ENCODE measurements at places on chromosomes 5 and 9.

GRCh38 chr5:116135344-116135743 lies 50.5 kb downstream of the COMMD10 start:
- no peak for DNase-seq

- DNase-seq: no peak
Observed at GRCh38 chr5:149881069-149881622, 63.4 kb downstream of the PDE6A start.

DNA sequence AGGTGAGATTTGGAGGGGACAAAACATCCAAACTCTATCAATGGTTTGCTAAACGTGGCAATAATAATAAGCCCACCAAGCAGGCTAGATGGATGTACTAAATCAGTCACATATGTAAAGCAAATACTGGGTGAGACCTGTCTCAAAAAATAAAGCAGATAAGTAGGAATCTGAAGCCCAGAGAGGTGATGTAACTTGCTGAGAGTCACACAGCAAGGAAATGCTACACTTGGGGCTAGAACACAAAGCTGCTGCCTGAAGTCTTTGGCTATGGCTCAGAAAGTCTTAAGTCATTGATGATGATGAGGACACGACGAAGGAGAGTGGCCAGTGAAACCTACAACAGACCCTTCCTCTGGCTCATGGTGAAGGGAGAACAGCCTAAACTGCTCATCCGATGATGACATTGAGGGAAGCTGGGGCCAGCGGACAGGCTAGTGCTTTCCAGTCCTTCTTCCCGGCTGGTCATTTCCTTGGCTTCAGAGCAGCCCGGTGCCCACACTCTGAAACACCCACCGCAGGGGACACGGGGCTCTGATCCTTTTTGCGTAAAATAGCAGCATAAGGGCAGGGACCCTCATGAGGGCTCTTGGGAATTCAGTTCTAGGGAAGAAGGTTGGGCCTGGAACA lies 14.1 kb downstream of the DUSP1 start:
- no peak for DNase-seq

- no peak for DNase-seq
Observed at GRCh38 chr9:8570776-8571175, 771.2 kb upstream of the DMAC1 start.

- DNase-seq: no peak
Observed at GRCh38 chr5:176359658-176360057, 1.9 kb downstream of the KIAA1191 start.

DNA sequence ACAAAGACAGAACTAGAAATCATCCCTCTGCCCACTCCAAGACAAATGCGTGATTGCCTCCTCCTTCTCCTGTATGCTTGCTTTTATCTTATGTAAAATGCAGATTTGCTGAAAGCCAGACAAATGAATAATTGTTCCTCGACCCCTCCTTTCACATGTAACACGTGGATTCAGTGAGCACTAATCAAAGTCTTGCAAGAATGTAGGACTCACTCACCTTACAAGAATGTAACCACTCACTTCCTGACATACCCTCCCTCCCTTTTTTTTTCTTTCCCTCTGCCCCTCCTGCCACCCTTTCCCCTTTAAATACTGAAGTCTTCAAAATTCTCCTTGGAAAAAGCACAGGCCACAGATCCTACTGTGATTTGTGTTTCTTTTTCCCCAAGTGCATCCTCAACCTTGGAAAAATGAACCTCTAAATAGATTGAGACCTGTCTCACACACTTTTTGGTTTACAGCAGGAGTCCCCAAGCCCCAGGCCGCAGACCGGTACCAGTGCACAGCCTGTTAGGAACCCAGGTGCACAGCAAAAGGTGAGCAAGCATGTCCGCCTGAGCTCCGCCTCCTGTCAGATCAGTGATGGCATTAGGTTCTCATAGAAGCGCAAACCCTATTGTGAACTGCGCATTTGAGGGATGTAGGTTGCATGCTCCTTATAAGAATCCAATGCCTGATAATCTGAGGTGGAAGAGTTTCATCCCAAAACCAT lies 29.4 kb upstream of the HSD17B3 start:
- DNase-seq: no peak

- DNase-seq: no peak
Observed at GRCh38 chr5:164636456-164636855, 1131.0 kb downstream of the MAT2B start.

DNA sequence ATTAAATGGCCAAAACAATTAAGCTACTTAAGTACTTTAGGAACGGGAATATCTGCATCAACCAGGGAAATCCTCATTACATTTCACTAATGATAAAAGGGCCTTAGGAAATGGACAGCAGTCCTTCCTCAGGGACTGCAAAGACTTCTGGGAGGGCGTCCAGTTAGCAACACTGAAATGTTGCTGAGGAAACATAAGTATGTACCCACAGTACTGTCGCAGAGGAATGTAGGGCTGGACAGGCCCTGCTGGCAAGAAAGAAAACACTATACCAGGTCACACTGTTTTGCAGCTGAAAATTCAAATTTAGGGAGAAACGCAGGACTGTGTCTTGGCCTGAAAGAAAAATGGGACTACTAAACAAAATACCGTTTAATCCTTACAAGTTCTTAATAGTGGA lies 1.3 kb downstream of the C5orf15 start:
- DNase-seq: no peak

DNA sequence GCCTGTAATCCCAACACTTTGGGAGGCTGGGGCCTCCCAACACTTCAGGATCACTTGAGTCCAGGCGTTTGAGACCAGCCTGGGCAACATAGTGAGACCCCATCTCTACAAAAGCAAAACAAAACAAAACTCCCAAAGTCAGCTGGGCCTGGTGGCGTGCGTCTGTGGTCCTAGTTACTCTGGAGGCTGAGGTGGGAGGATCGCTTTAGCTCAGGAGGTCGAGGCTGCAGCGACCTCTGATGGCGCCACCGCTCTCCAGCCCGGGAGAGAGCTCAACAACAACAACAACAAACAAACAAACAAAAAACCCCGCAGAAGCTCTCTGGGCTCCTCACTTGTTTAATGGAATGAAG lies 528 bp downstream of the ACOT12 start:
- DNase-seq: no peak

- no peak for DNase-seq
Observed at GRCh38 chr5:110512266-110512665, 214.2 kb downstream of the TMEM232 start.

GRCh38 chr5:62937661-62938558 lies 359.3 kb downstream of the LRRC70 start:
- DNase-seq: no peak

DNA sequence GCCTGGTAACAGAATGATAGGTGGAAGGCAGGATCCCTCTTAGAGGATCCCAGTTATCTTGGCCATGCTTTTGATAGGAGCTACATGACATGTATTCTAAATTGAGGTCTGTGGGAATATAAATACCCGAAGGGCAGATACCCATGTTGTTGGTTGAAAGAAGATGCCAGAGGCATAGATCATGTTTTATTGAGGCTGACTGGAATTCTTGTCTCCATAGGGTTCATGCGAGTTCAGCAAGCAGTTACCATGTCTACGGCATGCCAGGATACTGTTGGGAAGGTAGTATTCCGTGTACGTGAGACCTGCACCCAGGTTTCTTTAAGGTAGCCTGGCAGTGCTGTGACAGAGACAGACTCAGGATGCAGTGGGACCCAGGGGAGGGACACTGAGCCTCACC lies 230.7 kb downstream of the NR3C1 start:
- DNase-seq: no peak

GRCh38 chr9:116599342-116599884 lies 87.7 kb upstream of the TRIM32 start:
- no peak for DNase-seq

DNA sequence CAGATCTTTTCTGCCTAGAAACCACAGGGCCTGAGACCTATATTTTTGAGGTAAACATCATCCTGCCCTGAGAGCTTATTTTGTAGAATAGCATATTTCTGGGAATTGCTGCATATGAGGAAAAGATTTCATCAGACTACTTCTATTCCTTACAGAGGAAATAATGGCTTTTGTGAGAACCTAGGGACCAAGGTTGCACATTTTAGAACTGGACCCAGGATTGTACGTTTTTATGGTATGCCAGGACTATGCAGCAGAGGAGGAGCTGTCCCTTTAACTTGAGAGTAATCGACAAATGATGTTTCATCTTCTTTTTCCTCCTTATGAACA lies 2.2 kb upstream of the ALDH1A1 start:
- no peak for DNase-seq

DNA sequence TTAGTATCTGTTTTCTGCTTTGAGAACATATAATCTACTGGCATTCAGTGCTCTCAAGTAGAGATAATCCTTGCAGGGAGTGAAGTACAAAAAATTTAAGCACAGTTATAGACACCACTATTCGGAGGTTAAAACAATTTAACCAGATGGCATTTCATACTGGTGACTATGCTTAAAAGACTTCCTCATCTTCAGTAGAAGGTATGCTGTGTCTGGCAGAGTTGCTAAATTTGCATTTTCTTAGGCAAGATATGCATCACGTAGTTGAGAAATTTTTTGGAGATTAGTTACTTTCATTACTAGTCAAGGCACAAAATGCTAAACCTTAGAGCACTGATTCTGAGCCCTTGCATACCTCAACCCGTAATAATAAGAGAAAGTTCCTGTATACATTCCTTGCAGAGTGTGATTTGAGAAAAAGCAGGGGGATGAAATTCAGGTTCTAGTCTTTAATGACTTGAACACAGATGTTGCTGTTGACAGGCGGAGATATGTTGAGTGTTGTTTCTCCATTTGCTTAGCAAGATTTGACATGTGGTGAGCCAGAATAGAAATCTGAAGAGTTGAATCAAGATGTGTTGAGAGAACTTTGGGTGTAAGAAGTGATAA lies 70.8 kb upstream of the STARD4 start:
- no peak for DNase-seq

DNA sequence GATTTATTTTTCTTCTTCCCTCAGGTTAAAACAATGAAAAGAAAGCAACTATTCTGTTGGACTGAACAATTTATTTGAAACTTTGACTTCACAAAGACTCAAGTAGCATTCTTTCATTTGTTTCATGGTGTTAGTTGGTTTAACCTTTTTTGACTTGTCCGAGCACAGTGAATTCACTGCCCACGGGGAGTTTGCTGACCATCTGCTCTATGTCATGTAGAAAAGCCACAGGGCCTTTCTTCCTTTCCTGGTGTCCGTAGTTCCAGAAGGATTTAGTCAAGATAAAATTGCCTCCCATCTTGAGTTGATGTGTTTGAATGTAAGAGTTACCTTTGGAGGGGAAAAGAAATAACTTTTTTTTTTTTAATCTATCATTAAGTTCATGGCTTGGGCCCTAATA lies 55.1 kb upstream of the ZNF608 start:
- no peak for DNase-seq

- DNase-seq: no peak
Observed at GRCh38 chr9:12183321-12183720, 509.9 kb upstream of the TYRP1 start.

- DNase-seq: no peak
Observed at GRCh38 chr9:81878530-81878929, 49.7 kb upstream of the SPATA31D4 start.

Data from stimulated activated CD8-positive, alpha-beta memory T cell treated with anti-CD3 and anti-CD28 coated beads, Interleukin-4, amount 100 ng/mL, for 1 hour (primary cell).